ENCODE measurements at places on chromosomes 1 and 21.

- peak; percentile 37 for DNase-seq
Measured at GRCh38 chr21:29077651-29078090, 4.2 kb upstream of the CCT8 start.

GRCh38 chr1:81305997-81306452 is 494.7 kb upstream of the ADGRL2 start:
- peak; percentile 70 for DNase-seq

DNA sequence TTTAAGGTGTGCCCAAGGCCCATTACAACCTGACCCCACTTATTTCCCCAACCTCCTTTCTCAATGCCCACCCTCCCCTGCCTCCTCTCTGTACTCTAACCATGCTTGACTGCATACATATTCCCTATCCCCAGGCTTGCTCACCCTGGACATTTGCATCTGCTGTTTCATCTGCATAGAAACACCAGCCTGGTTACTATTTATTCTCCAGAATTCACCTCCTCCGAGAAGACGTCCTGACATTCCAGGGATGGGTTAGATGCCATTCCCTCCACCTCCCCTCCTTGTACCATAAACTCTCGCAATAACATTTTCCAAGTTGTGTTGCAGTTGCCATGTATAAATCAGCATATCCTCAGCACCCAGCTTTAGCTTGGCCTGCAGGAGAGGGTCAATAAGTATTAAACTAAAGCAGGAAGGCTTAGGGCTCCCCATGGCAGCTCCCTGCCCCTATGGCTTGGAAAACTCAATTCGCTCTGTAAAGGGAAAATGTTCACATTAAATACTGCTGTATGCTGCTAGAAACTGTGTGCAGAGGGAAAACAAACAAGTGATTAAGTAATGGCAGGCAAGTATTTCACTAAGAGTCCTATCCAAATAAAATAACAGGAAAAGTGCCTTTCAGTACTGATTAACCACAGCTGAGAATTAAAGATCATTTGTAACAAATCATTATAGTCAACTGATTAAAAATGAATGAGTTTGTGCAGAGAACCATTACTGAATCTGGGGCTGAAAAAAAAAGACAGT is 202.3 kb downstream of the TNR start:
- no peak for DNase-seq

DNA sequence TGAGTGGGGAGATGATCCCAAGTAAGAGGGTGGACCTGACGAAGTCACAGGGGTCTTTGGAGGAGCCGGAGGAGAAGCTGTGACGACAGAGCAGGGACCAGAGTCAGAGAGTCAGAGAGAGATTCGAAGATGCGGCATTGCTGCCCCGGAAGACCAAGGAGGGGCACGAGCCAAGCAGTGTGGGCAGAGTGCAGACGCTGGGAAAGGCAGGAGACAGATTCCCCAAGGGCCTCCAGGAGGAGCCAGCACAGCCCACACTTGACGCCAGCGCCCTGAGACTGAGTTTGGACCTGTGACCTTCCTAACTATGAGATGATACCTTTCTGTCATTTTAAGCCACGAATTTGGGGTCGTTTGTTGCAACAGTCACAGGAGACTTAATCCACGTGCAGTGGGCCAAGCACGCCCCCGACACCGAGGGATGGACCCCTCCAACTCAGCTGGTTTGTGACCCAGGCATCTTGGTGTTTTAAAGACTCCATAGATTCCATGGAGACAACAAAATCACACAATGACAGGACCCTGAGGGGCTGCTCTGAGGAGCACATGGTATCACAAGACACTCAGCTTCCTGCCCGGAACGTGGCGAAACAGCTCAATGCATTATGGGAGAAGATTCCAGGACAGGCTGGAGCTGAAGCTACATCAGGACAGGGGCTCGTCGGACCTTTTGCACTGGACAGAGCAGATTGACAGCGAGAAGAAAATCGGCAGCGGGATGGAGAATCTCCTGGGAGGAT is 11.0 kb upstream of the TFF1 start:
- no peak for DNase-seq
